A673 (cell line): ENCODE measurements at places on chromosomes 3 and 15. TPM values are rescaled to one million over a fixed set of nuclear protein-coding genes. Genes with fewer than 3 reads are reported as not detected.

The PLSCR2 gene
- total RNA-seq, result not detected in 2 replicates

The MKRN3 gene
- not detected in 2 replicates for total RNA-seq

The ALPK3 gene
- 0.67 and 0.70 TPM in 2 replicates for total RNA-seq

The HRG gene
- not detected in 2 replicates for total RNA-seq

The GADL1 gene
- total RNA-seq, result 13.8 and 17.3 TPM in 2 replicates

The SLC22A14 gene
- total RNA-seq, result 0.22 and 0.26 TPM in 2 replicates

The CCK gene
- 18.4 and 19.6 TPM in 2 replicates for total RNA-seq

The RNU5B-1 gene
- not detected in 2 replicates for total RNA-seq

The LYSMD2 gene
- total RNA-seq, result 2.9 and 3.7 TPM in 2 replicates

The PCNP gene
- total RNA-seq, result 194 and 201 TPM in 2 replicates

DNA sequence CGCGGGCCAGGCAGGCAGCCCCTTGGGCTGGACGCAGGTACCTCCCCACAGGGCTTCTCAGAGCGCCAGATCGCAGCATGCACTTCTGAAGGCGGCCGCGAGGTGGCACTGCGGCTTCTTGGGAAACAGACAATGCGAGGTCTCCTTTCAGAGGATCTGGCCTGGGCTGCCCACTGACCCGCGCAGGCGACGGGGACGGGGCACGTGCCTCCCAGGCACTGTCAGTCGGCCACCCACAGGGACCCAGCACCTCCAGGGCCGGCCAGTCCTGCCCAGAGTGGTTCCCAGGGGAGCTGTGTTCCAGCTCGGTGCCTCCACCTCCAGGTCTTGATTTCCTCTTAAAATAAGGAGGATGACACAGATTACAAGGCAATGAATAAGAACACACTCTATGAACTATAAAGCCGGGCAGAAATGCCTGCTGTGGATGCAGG lies 24.4 kb upstream of the TXNRD3 start:
- peak overlapping the region; percentile 7 for H3K4me3 ChIP-seq
- peak; percentile 81 for DNase-seq
- H3K27me3 ChIP-seq, result no peaks in the 10 kb centered on the region
- H3K36me3 ChIP-seq, result no peaks in the 10 kb centered on the region

GRCh38 chr3:115186351-115187148 lies 39.5 kb upstream of the ZBTB20 start:
- H3K36me3 ChIP-seq, result no peaks in the 10 kb centered on the region
- no peak for DNase-seq
- no peaks in the 10 kb centered on the region for H3K27me3 ChIP-seq
- H3K4me3 ChIP-seq, result no peak overlapping the region
- no peaks in the 10 kb centered on the region for H3K4me1 ChIP-seq
- H3K27ac ChIP-seq, result no peak overlapping the region

- DNase-seq, result peak; percentile 26
- no peaks in the 10 kb centered on the region for H3K4me1 ChIP-seq
- H3K27ac ChIP-seq, result no peak overlapping the region
- no peaks in the 10 kb centered on the region for H3K27me3 ChIP-seq
- H3K36me3 ChIP-seq, result no peaks in the 10 kb centered on the region
Observed at GRCh38 chr3:41997702-41998550, 36.0 kb upstream of the ULK4 start.

DNA sequence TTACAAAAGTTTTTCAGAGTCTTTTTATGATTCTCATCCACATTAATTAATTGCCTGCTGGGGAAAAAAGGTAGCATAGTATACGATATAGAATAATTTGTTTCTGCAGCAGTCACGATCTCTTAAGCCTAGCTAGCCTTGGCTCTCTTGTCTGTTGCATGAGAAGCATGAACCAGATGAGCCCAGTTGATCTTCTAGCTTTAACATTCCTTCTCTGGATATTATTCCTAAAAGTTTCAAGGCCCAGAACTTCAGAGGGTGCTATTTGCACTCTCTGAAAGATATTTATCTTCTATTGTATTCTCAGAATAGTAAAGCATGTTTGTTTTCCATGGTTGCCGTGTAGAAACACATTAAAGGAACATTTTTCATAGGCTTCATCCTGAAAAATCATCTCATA lies 69.3 kb downstream of the BTLA start:
- no peaks in the 10 kb centered on the region for H3K4me1 ChIP-seq
- no peaks in the 10 kb centered on the region for H3K27me3 ChIP-seq
- no peak for DNase-seq

- H3K27me3 ChIP-seq, result peaks cover 23% of the 10 kb centered on the region
- no peaks in the 10 kb centered on the region for H3K4me1 ChIP-seq
- no peak for DNase-seq
- no peak overlapping the region for H3K27ac ChIP-seq
- H3K36me3 ChIP-seq, result no peaks in the 10 kb centered on the region
Observed at GRCh38 chr15:101496198-101496986, 6.9 kb upstream of the PCSK6 start.

DNA sequence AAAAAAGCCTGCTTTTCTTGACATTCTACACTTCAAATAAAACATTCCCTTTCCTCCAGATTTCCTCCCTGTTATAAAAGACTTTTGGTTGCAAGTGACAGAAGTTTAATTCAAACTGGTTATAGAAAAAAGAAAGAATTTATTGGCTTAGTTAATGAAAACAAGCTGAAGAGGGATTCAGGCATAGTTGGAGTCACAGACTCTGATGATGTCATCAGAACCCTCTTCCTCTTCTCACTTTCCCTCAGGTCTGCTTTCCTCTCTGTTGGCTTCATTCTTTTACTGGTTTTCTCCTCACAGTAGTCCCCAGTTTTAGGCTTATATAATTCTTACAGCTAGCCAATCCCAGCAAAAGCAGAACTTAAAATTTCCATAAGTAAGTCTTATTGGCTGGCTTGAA lies 32.0 kb upstream of the MBNL1 start:
- H3K27ac ChIP-seq, result peak overlapping the region; percentile 31
- H3K27me3 ChIP-seq, result no peaks in the 10 kb centered on the region
- H3K4me3 ChIP-seq, result no peak overlapping the region
- H3K36me3 ChIP-seq, result no peaks in the 10 kb centered on the region
- DNase-seq, result peak; percentile 43
- peaks cover 2% of the 10 kb centered on the region for H3K4me1 ChIP-seq

- H3K4me1 ChIP-seq, result no peaks in the 10 kb centered on the region
- H3K36me3 ChIP-seq, result no peaks in the 10 kb centered on the region
- no peak overlapping the region for H3K4me3 ChIP-seq
- no peaks in the 10 kb centered on the region for H3K27me3 ChIP-seq
- no peak overlapping the region for H3K27ac ChIP-seq
Observed at GRCh38 chr3:183515968-183516851, 39.3 kb downstream of the KLHL6 start.

DNA sequence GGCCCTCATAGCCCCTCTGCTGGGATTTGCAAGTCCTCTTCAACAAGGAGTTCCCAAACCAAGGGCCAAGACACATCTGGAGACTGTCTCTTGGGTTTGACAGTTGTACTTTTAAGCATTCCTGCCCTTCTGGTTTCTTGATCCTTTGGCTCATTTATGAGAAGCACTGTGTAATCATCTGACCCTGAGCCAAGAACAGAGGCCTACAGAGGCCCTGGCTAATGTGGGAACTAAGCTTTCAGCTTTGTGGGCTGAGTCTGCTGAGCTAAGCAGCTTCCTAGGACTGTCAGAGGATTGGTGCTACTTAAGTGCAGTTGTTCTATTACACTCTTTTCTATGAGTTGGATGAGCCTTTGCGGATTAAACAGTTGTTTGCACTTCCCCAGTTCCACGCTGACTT lies 178.3 kb downstream of the KBTBD8 start:
- no peak overlapping the region for H3K27ac ChIP-seq
- DNase-seq, result no peak
- H3K4me3 ChIP-seq, result no peak overlapping the region
- no peaks in the 10 kb centered on the region for H3K27me3 ChIP-seq

DNA sequence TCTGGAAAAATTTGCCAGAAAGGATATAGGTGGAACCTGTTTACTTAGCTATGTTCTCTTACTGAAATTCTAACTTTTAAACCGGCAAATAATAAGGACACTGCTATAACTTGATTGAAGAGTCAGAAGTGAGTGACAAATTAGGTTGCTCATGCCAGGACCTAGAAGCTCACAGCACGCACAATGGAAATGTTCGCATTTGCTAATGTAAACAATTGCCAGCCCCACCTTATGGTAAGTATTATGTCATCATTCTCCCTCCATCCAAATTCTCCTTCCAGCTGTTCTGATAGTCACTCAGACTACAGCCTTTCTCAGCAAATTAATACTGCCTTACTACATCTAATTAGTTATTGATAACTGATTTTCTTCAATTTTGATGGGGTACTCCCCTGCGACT lies 4.8 kb upstream of the STXBP5L start:
- H3K27me3 ChIP-seq, result peaks cover 21% of the 10 kb centered on the region
- H3K4me1 ChIP-seq, result no peaks in the 10 kb centered on the region
- no peak for DNase-seq
- no peaks in the 10 kb centered on the region for H3K36me3 ChIP-seq
- H3K4me3 ChIP-seq, result no peak overlapping the region

DNA sequence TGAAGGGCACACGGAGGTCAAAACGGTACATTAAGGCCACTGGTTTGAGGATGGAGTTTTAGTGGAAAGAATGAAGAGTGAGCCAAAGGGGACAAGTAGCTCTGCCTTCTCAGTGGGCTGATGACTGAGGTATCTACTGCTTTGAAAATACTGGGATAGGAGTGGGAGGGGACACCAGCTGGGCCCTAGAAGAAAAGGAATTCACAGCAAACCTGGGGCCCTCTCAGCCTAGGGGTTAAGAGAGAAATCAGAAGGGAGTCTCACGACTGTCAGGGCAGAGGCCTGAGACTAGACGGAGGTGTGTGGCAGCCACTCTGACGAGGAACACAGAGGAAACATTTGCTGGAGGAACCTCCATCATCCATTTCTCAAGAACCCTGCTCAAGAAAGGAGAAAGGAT lies 75.1 kb downstream of the TNIK start:
- H3K4me1 ChIP-seq, result no peaks in the 10 kb centered on the region
- no peak overlapping the region for H3K27ac ChIP-seq
- H3K36me3 ChIP-seq, result no peaks in the 10 kb centered on the region
- DNase-seq, result no peak
- H3K4me3 ChIP-seq, result no peak overlapping the region

GRCh38 chr3:44414517-44415090 lies 62.9 kb downstream of the ZNF445 start:
- H3K4me1 ChIP-seq, result no peaks in the 10 kb centered on the region
- DNase-seq, result no peak
- no peak overlapping the region for H3K27ac ChIP-seq
- H3K4me3 ChIP-seq, result no peak overlapping the region

GRCh38 chr15:100757661-100758060 lies 122.0 kb upstream of the ALDH1A3 start:
- no peak for DNase-seq
- H3K27me3 ChIP-seq, result no peaks in the 10 kb centered on the region
- H3K4me1 ChIP-seq, result no peaks in the 10 kb centered on the region
- no peaks in the 10 kb centered on the region for H3K36me3 ChIP-seq
- H3K27ac ChIP-seq, result no peak overlapping the region

DNA sequence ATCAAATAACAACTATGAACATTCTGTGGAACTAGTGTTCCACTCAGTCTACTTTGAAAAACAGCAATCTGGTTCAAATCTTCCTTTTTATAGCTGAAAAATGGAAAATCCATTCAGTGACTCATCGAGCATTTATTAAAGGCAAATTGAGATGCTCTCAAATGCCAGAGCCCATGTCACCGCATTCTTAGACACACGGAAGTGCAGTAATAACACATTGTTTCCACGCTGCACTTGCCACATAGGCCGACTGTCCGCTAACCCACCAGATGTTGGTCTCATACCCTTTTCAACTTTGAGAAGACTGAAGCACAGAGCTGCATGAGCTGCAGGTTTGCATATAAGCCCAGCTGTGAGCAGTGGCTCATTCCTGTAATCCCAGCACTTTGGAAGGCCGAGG lies 95.9 kb downstream of the TMEM266 start:
- H3K27ac ChIP-seq, result no peak overlapping the region
- DNase-seq, result peak; percentile 19
- no peak overlapping the region for H3K4me3 ChIP-seq

GRCh38 chr15:83904107-83905040 lies 250.5 kb downstream of the ADAMTSL3 start:
- peak; percentile 71 for DNase-seq
- no peaks in the 10 kb centered on the region for H3K36me3 ChIP-seq
- peaks cover 9% of the 10 kb centered on the region for H3K27me3 ChIP-seq
- no peak overlapping the region for H3K4me3 ChIP-seq

DNA sequence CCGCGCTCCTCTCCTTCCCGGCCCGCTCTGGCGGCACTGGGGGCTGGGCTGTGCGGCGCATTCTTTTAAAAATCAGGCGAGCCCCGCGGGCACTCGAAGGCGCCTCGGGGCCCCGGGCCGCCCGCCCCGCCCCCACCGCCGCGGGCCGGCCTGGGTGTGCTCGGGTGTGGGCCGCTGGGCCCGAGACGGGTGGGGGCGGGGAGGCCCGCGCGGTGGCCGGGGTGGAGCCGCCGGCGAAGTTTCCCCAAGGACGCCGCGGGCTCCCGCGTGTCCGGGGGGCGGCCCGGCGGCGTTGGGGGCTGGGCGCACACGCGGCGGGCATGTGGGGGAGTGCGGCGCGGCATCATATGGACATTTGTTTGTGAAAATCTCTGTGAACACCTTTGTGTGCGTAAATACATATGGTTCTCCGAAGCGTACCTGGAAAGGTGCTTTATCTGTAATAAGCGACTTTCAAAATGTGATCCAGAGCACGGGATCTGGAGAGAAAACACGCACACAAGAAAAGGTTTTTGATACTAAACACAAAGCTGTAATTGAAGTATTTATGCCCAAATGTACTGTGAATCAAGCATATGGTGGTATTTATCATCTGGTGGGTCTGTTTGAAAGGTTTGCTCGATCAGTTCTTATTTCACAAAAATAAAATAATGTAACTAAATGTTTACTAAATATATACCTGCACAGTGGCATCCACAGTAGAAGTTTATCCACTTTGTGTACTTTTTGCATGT lies 612 bp upstream of the TBL1XR1 start:
- H3K4me3 ChIP-seq, result peak overlapping the region; percentile 47
- no peaks in the 10 kb centered on the region for H3K36me3 ChIP-seq
- DNase-seq, result no peak
